ENCODE measurements at places on chromosomes 2 and 18. TPM values are rescaled to one million over a fixed set of nuclear protein-coding genes. Genes with fewer than 3 reads are reported as not detected.

GRCh38 chr18:33239298-33239697 lies 201.2 kb downstream of the CCDC178 start:
- DNase-seq, result no peak

- no peak for DNase-seq
Measured at GRCh38 chr2:66813976-66814375, 379.1 kb downstream of the MEIS1 start.

GRCh38 chr2:104043864-104044263 lies 810.1 kb upstream of the POU3F3 start:
- DNase-seq, result no peak

- DNase-seq, result no peak
Measured at GRCh38 chr2:215301994-215302393, 9.9 kb upstream of the ATIC start.

- no peak for DNase-seq
Measured at GRCh38 chr2:64807417-64807816, 153.7 kb upstream of the SERTAD2 start.

DNA sequence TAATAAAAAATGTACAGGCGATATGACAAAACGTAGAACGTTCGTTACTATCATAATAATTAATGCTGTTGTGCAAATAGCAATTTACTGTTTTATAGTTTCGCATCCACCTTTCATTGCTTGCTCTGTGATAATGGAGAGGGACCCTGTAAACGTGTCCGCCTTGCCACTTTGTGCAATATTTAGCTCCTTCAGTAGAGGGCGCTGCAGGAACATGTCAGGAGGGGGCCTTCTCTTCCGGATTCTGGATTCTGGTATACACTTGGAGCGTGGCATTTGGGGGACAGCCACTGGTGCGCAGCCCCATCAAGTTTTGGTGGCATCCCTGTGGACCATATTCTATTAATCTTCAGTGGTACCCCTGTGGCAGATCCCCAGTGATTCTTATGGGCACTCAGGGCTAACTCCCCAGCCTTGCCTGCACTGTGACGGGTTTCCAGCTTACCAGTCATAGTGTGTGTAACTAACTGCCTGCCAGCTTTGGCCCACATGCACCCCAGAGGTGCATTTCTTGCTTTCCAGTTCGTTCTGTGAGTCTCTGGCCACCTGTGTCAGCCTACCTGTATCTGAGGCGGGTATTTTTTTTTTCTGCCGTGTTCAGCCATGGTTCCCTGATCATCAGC lies 140.3 kb downstream of the CYRIA start:
- no peak for DNase-seq

DNA sequence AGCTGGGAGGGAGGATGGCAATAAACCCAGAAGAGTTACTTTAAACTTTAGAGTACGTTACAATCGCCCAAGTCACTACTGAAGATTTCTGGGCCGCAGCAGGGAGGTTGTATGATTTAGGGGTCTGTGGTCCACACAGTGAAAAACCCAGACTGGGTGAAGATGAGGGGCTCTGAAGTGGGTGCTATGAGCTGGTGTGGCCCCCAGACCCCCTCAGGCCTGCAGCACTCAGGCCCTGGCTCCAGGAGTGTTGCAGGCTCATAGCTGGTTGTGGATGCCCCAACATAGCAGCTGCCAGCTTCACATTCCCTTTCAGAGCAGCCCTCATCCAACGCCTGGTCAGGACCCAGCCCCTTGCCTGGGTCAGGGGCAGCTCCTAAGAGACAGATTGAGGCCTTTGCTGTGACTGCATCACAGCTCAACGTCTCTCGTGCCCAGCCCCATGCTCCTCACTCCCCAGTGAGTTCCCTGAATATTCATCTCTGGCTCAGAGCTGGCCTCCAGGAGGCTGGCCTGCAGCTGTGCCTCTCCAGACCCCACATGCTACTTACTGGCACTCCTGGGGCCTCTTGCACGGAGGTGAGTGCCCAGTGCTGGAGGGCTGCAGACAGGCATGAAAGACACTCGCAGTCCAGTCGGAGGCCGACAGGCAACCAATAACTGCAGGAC lies 94.5 kb upstream of the MYCN start:
- no peak for DNase-seq

DNA sequence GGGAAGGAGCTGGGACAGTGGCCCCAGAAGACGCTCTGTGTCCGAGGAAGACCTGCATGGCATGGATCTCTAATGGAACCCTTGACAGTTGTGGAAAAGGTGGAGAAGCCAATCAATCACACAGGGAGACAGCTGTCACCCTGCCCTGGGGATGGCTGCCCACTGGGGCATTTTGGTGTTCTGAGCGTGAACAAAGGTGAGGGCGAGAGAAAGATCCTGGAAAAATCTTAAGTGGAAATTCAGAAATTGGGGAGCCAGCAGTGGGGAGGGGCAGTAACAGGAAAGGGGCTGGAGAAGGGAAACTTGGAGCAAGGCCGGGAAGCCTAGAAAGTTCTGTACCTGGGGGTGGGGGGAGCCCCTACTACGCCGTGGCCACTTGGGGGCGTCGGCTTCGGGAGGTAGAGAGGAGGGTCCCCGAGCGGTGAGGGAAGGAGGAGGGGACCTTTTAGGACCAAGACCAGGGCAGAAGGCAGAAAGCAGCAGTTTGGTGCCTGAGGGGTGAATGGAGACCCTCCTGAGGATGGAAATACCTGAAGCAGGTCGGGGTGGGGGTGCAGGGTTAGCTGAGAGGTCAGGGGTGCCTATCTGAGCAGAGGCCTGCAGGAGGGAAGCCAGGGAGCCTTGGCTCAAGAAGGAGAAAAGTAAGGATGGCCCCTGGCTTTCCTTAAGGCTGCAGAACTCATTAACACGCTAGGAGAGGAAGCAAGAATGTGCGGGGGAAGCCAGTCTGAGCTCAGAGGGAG lies 30.0 kb downstream of the NGEF start:
- no peak for DNase-seq

DNA sequence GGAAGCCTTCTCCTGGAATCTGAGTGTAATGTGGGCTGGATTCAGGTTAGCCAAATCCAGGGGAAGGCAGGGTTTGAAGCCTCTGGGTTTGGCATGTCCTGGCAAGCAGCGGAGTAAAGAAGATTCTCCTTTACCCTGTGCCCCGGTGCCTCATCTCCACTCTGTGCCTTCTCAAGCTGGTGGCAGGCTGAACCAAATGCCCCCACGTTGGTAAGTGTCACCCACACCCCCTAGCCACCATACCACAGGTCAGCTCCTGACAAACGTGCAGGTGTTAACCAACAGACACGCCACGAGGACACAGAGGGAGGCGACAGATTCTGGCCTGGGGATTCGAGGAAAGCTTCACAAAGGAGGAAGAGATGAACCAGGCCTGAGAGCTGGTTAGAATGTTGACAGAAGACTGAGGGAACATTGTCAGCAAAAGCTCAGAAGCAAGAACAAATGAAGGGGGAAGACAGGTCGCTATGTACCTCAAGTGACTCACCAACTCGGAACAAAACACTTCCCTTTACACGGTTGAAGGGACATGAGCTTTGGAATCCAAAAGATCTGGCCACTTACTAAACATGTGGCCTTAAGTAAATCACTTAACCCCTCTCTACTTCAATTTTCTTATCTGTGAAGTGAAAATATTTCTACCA lies 85.2 kb upstream of the LCLAT1 start:
- no peak for DNase-seq

DNA sequence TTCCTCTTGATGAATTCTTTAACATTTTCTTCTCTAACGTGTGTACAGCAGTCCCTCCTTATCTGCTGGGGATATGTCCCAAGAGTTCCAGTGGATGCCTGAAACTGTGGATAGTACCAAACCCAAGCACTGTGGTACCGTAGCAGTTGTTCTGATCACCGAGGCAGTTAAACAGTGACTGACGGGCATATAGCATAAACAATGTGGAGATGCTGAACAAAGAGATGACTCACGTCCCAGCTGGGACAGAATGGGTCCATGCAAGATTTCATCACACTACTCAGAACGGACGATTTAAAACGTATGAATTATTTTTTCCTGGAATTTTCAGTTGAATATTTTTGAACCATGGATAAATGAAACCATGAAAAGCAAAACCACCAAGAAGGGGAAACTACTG lies 54.5 kb upstream of the SPAG16 start:
- DNase-seq, result no peak

The RNF152 gene
- 4.2 TPM for total RNA-seq

The LYG1 gene
- 0.56 TPM for total RNA-seq

The FAM110C gene
- total RNA-seq, result 4.1 TPM

The ASXL3 gene
- 23.2 TPM for total RNA-seq

The LYPD6B gene
- not detected for total RNA-seq
